ENCODE measurements at places on chromosomes 1 and 21.

GRCh38 chr1:239708622-239709021 lies 322.3 kb downstream of the CHRM3 start:
- DNase-seq, result no peak

DNA sequence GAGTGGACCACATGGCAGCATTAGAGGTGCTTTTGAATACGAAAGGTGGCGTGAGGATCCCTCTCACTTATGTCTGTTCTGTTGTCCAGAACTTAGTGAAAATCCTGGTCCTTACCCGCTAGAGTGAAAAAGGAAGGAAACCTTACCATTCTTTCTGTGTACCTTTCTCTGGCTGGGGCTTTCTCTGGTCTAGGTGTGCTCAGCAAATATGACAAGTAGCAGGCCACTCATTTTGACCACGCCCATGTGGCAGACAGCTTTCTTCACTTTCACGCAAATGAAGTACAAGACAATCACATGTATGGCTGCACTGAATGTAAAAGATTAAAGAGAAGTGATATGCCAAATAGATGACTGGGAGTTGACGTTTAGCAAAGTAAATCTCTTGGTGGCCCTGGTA lies 131.9 kb downstream of the FGGY start:
- no peak for DNase-seq

GRCh38 chr1:218299416-218299815 lies 14.3 kb downstream of the RRP15 start:
- no peak for DNase-seq

DNA sequence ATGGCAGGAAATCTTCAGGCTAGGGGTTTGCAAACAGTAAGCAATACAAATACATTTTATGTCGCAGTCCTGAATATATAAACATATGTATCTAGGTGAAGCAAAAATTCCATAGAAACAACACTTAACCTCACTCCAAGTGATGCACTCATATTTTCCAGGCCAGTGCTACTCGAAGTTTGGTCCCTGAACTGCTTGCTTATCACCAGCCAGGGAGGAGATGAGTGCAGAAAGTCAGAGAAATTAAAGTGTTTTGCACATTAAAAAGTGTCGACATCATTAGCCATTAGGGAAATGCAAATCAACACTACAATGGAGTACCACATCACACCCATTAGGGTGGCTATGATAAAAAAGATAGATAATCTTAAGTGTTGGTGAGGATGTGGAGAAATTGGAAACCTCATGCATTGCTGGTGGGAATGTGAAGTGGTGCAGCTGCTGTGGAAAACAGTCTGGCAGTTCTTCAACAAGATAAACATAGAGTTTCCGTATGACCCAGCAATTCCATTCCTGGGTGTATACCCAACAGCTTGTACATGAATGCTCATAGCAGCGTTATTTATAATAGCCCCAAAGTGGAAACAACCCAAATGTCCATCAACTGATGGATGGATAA lies 70.5 kb upstream of the CSF1 start:
- no peak for DNase-seq

DNA sequence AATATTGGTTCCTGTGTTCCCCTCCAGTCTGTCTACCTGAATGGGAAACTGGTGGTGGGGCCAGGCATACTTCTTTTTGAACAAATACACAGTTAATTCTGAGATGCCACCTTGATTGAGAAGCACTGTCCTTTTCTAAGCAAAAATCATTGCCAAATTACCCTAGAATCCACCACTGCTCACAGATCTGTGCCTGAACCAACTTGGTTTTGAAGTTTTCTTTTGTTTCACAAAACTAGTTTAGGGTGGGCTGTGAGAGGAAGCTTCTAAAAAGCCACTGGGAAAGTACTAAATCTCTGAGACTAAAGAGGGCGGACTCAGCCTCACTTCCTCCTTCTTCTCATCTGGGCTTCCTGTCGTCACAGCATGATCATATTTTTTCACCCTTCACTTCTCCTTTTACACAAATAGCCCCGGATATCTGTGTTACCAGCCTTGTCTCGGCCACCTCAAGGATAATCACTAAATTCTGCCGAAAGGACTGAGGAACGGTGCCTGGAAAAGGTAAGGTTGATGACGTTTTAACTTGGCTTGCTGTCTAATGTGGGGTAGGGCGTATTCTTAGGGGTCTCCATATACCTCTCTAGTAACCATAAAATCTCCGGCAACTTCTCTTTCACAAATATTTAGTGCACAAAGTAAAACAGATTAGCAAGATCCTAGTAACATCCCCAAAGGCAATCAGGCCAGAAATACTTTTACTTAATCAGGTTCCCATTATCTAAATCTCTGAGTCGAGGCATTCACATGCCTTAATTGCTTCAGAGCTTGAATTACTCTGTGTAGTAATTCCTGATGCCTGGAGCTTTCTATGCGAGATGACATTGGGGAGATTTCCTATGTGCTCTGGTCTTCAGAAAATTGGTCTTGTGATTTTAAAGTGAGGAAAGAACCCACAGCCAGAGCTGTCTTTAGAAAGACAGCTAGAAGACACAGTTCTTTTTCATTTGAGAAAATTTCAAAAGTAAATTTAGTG lies at the start of gene CD53:
CD53 (plus strand) TSS at position 404 of the 976 bp plus-strand sequence. CDS start 18,261 bp downstream, outside the sequence.
- DNase-seq, result no peak

DNA sequence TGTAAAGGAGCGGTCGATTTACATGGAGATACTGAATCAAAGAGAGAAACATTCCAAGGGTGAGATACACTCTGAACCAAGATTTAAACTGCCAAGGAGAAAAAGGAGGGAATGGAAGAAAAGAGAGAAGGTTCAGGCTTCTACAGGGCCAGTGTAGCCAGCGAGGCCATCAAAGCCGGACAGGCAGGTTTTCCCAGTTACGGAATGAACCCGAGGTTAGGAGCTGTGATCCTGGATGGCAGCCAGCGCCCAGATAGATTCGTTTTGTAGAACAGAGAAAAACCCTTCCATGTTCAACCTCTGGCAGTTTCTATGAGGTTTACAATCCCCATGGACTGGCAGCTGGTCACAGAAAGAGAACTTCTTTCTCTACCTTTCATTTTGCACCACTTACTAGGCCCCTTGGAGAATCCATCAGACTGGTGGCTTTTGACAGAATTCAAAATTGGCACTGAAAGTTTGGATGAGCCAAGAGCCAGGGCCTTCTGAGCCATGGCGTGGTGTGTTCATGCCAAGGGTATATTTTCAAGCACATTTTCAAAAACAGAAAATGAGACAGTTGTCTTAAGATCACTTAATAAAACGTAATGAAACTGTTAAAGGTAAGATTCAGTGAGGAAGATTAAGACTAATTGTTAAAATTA lies 171.5 kb downstream of the RUNX1 start:
- DNase-seq, result no peak

DNA sequence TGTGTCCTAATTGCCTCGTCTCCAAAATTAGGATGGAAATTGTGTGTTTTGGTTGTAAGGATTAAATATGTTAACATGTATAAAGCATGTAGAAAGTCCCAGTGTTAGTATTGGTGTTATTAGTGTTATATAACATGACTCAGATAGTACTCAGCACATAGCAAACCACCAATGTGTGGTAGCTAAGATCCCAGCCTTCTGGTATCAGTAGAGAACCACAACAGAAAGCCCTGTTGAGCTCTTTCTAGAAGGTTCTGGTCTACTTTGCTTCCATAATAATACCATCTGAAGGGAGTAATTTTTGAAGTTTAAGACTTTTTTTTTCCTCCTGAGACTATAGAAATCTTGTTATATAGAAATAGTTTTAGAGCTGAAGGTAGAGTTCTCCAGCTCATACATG lies 259.3 kb upstream of the SGIP1 start:
- no peak for DNase-seq

- DNase-seq, result no peak
These were observed 3.9 kb downstream of the COL18A1 start for GRCh38 chr21:45408801-45409261.

GRCh38 chr1:208217781-208218180 lies 26.4 kb downstream of the PLXNA2 start:
- no peak for DNase-seq

- no peak for DNase-seq
These were observed 601.7 kb upstream of the CXADR start for GRCh38 chr21:16911166-16911607.

DNA sequence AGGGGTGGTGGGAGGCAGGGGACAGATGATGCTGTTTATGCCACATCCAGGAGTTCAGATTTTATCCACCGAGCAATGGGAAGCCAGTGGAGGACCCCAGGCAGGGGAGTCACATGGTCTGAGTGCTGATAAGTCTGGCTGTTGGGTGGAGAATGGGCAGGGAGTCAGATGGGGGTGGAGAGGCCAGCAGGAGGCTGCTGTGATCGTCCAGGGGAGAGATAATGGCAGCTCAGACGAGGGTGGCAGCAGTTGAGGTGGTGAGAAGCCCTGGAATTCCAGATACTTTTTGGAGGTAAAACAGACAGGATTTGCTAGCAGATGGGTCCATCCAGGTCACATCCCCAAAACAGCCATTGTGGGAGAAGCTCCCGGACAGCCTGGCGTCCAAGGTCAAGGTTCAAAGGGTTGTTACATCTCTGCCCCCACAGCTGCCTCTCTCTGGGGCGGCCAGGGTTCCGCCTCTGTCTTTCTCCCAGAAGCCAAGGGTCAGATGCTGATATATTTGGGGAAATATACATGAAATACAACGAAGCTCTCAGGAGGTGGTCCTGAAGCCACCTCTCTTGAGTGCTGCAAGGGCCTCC lies 252.1 kb upstream of the TMEM51 start:
- no peak for DNase-seq

- DNase-seq, result no peak
These were observed 11.6 kb downstream of the TMEM53 start for GRCh38 chr1:44662683-44663030.

DNA sequence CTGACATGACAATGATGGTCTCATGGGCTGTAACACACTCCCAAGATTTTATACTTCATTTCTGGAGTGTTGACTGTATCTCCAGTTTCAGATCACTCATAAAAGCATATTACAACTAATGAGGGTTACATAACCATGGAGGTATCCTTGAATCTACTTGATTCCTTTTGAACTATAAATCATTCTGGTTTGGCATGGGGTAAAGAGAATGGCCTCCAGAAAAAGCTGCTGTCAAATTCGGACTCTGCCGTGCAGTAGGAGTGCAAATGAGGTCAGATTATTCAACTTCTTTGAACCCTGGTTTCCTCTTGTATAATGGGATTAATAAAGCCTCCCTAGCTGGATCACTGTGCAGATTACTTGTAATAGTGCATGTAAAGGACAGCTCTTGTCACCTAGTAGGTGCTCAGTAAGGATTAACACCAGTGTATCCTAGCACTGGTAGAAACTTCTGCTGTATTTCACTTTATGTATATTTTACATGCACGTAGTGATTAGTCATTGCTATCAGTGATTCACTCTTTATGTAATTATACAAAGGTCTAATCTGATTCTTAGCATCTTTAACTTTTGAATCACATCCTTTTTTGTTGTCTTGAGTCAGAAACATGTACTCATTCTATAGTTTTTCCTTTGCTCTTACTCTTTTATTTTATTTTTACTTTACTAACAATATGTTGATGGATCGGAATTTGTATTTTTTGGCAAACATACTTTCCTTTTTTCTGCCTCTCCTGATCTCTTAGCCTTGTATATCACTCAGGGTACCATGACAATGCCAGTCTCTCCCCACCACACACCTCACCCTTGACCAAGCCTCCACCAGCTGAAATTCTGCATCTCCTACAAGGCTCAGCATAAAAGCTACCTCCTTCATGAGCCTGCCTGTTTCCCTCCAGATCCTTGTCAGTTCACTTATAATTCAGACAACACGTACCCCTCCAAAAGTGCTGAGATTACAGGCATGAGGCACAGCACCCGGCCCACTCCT lies 3.2 kb downstream of the LRRC8C start:
- DNase-seq, result no peak

- DNase-seq, result no peak
These were observed 18.5 kb upstream of the ADARB1 start for GRCh38 chr21:45055861-45056260.

GRCh38 chr1:91789273-91789997 lies 96.5 kb downstream of the TGFBR3 start:
- DNase-seq, result no peak

DNA sequence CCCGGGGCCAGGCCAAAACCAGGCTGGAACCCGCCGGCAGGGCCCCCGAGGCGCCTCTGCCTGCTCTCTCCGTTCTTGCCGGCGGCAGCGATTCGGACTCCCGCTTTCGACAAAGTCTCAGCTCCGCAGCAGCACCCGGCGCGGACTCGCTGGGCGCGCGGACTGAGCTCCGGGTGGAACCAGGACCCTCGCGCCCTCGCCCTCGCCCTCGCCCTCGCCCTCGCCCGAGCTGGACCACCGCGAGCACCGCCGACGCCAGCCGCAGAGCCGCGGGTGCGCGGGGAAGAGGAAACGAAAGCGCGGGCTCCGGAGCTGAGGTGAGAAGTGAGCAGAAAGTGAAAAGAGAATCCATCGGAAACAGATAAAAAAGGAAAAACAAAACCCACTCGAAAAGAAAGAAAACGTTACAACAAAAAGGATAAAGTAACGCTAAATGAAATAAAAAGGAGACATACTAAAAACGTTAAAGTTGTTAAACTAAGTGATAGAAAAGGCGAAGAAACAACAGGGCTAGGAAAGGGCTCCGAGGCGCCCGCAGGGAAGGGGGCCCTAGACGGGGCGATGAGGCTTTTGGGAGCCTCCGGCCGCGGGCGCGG lies 64.9 kb downstream of the MEF2D start:
- no peak for DNase-seq

GRCh38 chr1:104932030-104932915 lies 1182.6 kb downstream of the AMY1C start:
- no peak for DNase-seq

- DNase-seq, result peak; percentile 25
These were observed 27.8 kb downstream of the ILDR2 start for GRCh38 chr1:166947398-166948043.

GRCh38 chr1:113872219-113872935 lies 865 bp upstream of the PTPN22 start:
- DNase-seq, result no peak

- DNase-seq, result no peak
These were observed 67.7 kb downstream of the PLD5 start for GRCh38 chr1:242456726-242457269.

- no peak for DNase-seq
These were observed 159.6 kb upstream of the VAMP3 start for GRCh38 chr1:7611421-7612010.

DNA sequence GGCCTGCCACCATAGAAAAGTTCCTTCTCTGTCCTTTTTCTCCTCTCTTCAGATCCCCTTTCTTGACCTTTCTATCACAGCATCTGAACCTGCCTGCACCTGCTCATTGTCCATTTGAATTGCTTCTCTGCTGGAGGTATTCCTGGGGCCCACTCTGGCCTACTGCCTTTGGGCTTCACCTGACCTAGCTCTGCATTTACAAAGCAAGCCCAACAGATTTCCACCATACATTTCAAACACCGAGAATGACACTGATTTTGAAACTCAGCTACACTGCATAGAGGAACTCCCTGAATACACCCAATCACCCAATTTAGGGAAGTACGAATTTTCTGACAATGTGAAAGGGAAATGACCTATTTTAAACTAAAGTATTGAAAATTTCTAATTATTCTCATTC lies 284.5 kb upstream of the USP25 start:
- no peak for DNase-seq

GRCh38 chr1:199399996-199400724 lies 627.4 kb upstream of the NR5A2 start:
- no peak for DNase-seq

- DNase-seq, result no peak
These were observed 25.9 kb downstream of the RUNX3 start for GRCh38 chr1:24903955-24904730.
